Right atrium auricular region (tissue), 2 donors: ENCODE measurements at places on chromosomes 7 and 10. TPM values are rescaled to one million over a fixed set of nuclear protein-coding genes. Genes with fewer than 3 reads are reported as not detected.

- DNase-seq: no peak
These were observed 1.9 kb downstream of the CTTNBP2 start for GRCh38 chr7:117871401-117871777.

GRCh38 chr7:17489961-17490360 lies 191.5 kb downstream of the AHR start:
- DNase-seq: no peak

DNA sequence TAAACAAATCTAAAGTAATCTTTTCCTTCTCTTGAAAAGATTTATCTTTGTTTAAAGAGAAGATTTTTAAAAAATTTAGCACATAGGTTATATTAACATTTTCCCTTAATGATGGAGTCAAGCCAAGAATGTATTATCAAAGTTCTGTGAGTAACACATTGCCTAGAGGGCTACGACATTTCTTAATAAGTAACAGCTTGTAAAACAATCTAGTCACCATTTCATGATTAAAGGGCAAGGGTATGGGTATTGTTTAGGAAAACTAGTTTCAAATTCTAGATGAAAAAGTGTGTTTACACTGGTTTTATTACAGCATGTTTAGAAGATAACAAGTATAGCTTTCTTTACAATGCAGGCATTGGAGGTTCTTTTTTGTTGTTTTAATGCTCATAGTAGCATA lies 28.6 kb upstream of the LAMB4 start:
- no peak for DNase-seq

Gene CPSF4
- 18.8 TPM for total RNA-seq

Gene GNAT3
- not detected for total RNA-seq
